HL-60 (cell line): ENCODE measurements at places on chromosomes 7 and 10.

- DNase-seq: no peak
Measured at GRCh38 chr10:46538717-46539426, 17.6 kb downstream of the GPRIN2 start.

DNA sequence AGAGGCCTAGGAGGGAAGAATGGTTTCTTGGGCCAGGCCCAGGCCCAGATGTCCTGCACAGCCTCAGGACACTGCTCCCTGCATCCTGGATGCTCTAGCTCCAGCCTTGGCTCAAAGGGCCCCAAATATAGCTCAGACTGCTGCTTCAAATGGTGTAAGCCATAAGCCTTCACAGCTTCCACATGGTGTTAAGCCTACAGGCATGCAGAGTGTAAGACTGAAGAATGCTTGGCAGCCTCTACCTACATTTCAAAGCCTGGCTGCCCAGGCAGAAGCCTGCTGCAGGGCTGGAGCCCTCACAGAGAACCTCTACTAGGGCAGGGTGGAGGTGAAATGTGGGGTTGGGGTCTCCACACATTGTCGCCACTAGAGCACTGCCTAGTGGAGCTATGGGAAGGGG lies 118.1 kb downstream of the TPK1 start:
- DNase-seq: no peak

DNA sequence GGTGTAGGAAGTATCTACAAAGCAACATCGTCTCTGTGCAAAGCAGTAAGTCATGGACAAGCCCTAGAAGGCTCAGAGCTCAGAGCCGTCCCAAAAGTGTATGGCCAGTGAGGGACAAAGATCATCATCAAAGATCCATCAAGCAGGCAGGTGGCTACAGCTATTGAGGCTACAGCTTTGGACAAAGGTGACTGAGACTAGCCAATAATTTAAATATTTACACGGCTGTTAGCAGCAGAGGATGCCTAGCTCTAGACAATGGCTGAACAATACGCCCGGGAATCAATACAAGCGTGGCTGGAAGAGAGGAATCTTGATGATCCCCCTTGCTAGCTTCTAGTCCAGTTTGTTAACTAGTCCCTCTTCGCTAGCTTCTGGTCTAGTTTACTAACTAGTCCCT lies 17.9 kb downstream of the NMT2 start:
- no peak for DNase-seq

GRCh38 chr10:2137549-2138174 lies 400.3 kb upstream of the ADARB2 start:
- DNase-seq: no peak
